ENCODE measurements at places on chromosomes 13 and 19.

- no peak for DNase-seq
These were observed 125.2 kb downstream of the RAB20 start for GRCh38 chr13:110436276-110436675.

GRCh38 chr19:19628501-19629134, 598 bp upstream of the LPAR2 start:
- peak; percentile 33 for DNase-seq

DNA sequence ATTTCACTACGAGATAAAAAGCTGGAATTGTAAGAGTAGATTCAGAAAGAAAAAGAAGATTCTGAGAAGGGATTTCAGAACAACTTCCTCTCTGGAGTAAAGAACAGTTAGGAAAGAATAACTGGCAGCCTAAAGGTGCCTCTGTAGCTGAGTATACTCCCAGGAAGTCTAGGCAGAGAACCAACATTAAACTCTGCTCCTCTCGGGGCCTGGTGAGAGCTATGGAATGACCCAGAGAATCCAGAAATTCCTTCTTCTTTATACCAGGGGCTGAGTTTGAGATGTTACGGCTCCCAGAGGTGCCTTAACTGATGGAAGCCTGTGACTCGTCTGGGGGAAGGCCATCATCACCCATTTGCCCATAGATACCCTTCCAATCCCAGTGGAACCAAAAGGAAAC, 39.1 kb downstream of the FAM216B start:
- DNase-seq: no peak

DNA sequence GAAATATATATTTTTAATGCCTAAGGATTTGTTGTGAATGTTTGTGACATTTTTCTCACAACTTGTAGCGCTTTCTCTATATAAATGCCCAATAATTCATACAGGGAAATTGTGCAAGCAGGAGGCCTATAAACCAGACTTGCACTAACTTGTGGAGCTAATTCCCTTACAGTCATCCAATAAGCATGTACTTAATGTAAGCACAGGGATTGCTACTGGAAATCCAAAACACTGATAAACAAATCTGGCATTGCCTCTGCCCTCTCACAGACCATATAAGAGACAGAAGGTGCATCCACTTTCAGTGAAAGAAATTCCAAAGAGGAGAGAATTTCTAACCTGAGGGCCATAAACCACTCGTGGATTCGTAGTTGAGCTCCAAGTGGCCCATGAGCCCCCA, 518.8 kb downstream of the MYO16 start:
- no peak for DNase-seq
